ENCODE measurements at places on chromosomes 12 and 14.
A peak's percentile ranks its signal among the peaks of the same experiment; 100 is the strongest.

DNA sequence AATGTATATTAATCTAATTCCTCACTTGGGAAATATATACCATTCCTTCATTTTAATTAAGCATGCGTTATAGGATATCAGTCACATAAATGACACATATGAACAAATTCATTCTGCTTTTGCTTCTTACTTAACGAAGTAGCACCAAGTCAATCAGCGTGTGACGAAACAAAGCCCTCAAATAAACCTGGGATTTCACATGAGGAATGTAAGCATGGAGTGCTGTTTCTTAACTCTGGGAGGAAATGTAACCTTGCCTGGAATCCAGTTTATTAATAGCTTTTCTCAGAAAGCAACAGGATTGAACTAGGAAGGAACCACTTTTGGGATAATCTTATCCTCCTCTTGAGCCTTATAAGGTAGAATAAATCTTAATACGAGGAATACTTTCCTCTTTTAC, 72.0 kb downstream of the NIN start:
- DNase-seq: no peak

DNA sequence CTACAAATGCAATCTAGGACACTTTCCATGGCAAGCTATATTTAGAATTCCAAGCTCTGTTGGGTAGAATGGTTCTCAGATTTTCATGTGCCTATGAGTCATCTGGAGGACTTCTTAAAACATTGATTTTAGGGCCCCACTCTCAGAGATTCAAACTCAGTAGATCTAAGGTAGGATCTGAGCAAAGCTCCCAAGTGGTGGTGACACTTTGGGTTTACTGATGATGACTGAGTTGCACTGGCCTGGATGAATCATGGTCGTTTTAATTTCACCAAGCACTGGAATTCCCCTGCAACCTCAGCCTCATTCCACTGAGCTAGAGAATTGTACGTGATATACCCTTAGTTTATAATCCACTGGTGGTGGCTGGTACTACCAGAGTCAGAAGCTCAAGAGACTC, 86.5 kb downstream of the PPM1H start:
- DNase-seq: peak; percentile 46

- no peak for DNase-seq
Observed at GRCh38 chr12:73053893-73054292, 781.7 kb downstream of the TRHDE start.

DNA sequence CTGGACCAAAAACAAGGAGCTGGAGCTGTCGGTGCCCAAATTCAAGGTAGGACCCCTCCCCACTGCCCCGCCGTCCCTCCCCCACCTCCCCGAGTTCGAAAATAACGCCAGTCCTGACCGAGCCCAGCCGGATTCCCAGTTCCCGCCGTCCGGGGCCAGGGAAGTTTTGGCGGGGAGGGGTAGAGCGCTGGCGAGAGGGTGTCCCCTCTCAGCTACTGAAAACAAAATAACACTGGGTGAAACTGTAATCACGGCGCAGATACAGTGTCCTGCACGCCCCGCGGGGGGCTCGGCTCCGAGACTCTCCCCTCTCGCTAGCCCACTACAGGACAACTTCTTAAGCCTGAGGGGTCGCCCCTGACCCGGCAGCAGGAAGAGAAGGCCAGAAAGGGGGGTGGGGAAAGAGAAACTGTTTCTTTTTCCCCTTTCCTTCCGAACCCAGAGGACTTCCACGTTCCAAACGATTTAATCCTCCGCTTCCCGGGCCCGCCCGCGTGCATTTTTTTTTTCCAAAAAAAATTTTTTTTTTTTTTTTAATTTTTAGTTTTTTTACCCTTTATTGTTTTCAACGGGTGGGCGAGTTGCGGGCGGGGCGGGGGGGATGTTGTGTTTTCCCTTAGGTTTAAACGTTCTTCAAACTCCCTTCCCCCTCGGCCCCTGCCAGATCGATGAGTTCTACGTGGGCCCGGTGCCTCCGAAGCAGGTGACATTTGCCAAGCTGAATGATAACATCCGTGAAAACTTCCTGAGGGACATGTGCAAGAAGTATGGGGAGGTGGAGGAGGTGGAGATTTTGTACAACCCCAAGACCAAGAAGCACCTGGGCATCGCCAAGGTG, 1.6 kb downstream of the SETD1B start:
- DNase-seq: no peak

DNA sequence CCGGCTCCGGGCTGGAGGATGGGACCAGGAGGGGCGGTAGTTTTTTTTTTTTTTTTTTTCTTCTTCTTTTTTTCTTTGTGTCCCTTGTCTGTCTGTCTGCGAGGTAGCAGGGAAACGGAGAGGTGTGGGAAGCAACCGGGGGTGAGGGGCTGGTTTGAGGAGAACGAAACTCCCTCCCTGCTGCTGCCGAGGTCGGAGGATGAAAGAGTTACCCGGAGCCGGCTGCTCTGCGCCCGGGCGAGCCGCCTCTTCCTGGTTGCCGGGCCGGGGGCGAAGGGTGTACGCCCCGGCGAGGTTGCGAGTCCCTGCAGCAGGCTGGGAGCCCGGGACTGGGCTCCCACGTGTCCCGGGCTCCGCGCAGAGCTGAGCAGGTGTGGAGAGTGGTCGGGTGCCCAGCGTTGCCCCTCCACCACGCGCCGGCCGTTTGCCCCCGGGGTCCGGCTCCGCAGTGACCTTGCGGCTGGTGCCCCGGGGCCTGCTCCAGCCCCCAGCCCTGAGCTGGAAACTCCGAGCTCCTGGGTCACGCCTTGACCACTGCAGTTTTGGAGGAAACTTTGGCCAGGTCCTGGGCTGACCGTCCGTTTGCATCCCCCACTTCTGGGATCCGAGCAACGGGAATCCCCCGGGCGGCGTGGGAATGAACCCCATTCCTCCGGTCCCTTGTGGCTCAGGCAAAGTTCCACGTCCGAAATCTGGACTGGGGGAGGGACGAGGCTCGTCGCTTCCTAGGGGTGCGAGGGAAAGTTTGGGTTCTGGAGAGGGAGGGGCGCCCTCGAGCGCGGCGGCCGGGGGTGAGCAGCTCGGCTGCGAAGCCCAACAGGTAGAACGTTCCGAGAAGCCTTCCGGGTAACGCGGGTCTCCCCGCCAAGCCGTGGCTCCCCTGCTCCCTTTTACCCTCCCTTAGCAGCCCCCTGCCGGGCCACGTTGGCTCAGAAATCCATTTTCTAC, 1.3 kb downstream of the CHST11 start:
- no peak for DNase-seq

- DNase-seq: no peak
Observed at GRCh38 chr12:67524861-67525616, 123.5 kb upstream of the DYRK2 start.

DNA sequence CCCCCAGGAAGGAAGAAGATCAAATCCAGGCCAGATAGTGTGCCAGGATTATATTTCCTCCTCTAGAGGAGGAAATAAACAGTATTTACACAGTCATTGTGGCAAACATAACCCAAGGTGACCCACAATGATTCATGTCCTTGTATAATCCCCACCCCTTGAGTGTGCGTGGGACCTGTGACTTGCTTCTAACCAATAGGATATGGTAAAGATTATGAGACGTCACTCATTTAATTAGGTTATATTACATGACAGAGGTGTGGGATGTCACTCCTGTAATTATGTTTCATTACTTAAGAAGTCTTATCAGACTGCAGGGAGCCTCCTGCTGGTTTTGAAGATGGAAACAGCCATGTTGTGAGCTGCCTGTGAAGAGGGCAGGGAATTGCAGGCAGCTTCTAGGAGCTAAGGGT, 12.2 kb upstream of the CATSPERB start:
- DNase-seq: no peak

DNA sequence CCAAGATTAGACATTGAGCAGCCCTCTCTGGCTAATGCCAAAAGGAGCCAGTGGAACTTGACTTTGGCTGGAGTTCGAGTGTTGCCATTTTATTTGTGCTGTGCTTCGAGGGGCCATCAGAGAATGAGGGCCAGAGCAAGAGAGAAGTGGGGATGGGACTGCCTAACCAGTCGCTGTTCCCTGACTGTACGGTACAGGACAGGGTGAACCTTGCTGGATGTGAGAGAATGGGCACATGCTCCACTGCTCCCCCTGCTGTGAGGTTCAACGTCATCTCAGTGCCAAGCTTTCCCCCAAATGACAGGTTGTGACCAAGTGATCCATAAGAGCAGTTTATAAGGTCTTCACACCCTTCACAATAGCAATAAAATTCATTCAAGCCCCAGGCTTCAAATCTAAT, 55.1 kb upstream of the BCL11B start:
- no peak for DNase-seq

- no peak for DNase-seq
Observed at GRCh38 chr12:761256-761655, 8.9 kb downstream of the WNK1 start.
